ENCODE measurements at places on chromosomes 3 and 15.

- DNase-seq: no peak
Observed at GRCh38 chr3:24303057-24303754, 191.4 kb downstream of the THRB start.

GRCh38 chr3:64031540-64032508, 8.5 kb upstream of the PSMD6 start:
- no peak for DNase-seq

- no peak for DNase-seq
Observed at GRCh38 chr3:55009372-55009771, 81.5 kb upstream of the LRTM1 start.

DNA sequence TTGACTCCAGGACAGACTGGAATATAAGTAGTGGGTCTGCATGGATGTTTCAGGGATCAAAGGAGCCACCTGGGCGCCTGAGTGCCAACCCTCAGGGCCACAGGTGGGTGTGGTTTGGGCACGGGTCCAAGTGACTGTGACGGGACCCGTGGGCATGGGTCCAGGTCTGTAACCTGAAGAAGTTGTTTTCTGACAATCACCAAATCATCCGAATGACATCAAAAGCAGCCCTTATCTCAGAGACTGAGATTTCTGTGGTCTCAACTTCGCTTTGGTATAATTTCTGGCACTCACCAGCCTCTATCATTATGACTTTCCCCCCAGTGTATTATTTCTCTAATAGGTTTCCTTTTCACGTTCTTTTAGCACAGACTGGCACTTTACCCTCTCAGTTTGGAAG, 24.4 kb downstream of the RLBP1 start:
- no peak for DNase-seq

GRCh38 chr15:57881361-57881760, 174.8 kb downstream of the POLR2M start:
- no peak for DNase-seq

DNA sequence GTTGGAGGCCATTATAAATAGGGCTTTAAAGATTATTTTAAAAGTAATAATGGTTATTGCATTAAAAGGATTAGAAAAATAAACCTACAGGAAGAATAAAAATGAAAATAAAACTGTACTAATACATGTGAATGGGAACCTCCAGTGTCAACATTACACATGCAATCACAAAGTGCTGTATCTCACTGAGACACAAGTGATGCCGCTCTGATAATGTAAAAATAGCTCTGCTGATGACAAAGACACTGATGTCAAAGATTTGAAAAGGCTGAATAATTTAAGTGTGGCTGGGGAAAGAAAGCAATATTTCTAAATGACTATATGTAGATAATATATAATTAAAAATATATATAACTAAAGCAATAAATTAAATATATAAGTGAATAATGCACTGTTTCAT, 129.1 kb upstream of the RAP2B start:
- DNase-seq: no peak

GRCh38 chr3:60622349-60622748, 628.9 kb downstream of the FHIT start:
- no peak for DNase-seq

- no peak for DNase-seq
Observed at GRCh38 chr3:79724206-79724605, 43.6 kb downstream of the ROBO1 start.

DNA sequence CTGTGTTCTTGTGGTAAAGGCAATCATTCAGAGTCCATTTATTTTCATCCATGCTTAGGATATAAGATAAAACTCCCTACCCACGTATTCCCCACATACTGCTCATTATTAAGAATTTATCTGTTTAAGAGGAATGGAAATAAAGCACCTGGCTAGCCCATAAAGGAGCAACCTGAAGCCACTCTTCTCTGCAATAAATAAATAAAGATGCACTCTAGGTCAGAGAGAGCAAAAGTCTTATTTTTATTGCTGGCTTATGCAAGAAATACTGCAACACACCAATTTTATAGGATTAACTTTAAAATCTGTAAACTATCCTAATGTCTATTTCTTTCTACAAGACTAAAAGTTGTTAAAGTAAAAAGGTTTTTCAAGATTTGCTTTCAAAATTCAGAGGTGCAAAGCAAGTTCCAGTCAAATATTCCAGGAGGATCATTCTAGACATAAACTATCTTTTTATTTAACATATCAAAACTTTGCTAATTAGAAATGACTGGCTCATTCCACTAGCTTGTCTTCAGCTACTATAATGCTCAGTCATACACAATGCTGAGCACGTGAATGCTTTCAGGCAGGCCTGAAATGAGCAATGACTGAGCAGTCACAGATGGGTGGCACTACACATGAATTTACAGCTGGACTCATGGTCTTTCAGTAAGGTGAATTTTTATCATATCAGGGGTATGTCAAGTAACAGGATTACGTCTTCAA, 7.1 kb downstream of the TJP1 start:
- DNase-seq: no peak

DNA sequence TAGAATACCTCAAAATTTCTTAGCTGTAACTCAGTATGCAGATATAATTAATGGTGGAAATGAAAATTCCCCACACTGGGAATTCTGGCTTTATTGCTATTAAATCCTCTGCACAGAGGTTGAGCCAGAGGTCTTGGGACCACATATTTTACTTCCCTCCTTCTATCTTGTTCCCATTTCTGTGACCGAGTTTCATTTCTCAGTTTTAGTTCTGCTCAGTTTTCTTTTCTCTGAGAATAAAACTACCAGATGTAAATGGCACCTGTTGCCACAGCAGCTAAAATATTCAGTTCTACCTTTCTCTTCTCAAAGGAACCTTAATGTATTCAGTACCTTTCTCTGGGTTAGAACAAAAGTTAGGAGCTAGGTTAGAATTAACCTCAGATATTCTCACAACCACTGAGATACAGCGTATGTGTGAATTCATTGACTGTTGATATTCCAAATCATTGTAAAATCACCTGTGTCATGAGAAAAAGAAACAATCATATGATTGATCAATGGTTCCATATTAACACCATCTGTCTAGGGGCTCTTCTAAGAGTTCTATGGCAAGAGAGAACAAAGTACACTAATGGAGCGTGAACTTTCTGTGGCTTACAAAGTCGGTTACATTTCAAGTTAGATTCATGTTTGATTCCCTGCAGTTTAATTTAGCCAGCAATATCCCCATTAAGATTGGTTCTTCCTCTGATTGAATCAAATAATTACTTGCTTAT, 374.1 kb downstream of the EFHB start:
- DNase-seq: no peak

GRCh38 chr15:43211224-43211735, 9.5 kb downstream of the EPB42 start:
- no peak for DNase-seq

GRCh38 chr3:188465311-188465710, 311.4 kb downstream of the LPP start:
- DNase-seq: no peak

DNA sequence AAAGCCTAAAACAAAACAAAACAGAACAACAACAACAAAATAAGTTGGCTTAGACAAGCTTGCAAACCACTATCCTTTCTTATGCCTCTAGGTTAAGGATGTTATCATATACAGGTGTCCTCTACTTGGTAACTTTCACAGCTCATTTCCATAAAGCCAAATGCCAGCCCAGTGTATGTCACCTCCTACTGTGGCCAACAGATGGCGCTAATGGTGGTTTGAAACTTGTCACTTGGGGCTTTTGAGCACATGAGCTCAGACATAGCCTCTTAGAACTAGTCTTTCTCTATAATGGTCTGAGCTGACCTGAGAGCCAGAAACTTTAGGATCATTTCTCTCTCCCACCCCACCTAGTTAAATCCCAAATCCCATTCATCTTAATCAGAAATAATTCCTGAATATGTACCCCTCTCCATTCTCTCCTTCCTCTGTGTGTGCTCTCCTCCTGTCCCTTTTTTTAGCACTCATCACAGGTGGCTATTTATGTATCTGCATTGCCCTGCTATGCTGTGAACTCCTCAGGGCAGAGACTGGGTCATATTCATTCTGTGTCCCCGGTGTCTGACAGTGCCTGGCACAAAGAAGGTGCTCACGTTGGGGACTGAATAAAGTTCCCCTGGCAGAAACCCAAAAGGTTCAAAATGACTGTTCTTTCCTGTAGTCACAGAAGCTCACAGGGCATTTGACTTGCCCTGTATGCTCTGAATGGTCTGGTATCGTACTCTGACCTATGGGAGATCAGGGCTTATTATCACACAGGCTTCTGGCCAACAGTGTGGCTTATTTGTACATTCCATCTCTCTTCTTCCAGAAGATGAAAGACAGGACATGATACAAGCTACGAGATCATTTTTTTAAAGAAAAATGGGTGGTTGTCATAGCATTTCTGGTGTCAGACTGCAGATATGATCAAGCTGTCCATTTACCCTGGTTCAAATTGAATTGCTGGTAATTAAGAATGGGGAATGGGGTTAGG, 319.3 kb upstream of the AZI2 start:
- peak; percentile 15 for DNase-seq

DNA sequence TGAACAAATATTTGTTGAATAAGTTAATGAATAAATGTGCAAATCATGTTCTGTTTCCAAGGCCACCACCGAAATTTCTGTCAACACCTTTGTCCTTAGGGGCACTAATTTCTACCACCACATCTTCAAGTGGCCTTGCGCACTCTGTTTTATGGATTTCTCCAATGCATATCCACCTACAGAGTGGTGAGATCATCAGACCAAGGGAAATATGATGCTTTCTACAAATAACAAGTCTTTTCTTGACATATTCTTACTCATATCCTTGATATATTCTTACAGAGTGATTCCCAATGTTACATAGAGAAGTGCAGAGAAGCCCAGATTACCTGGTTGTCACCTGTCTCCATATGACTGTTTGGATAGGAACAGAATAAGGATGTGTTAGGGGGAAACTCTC, 36.1 kb upstream of the TMCO5A start:
- no peak for DNase-seq

- DNase-seq: no peak
Observed at GRCh38 chr3:101340591-101340990, 20.2 kb upstream of the IMPG2 start.

DNA sequence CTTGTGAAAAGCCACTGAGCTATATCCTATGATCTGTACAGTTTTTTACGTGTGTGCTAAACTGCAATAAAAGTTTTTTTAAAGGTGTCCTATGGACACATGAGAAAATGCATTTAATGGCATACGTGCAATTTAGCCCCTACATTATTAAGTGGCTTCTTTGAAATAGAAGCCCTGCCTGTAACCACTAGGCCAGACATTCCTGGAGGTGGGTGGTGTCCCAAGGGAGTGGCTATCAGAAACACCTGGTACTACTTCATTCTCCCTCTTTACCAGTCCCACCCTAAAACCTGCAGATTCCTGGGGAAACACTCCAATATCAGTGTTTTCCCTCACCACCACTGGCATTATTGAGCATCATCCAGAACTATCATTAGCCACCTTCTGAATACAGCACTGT, 100.0 kb downstream of the OXNAD1 start:
- DNase-seq: no peak

DNA sequence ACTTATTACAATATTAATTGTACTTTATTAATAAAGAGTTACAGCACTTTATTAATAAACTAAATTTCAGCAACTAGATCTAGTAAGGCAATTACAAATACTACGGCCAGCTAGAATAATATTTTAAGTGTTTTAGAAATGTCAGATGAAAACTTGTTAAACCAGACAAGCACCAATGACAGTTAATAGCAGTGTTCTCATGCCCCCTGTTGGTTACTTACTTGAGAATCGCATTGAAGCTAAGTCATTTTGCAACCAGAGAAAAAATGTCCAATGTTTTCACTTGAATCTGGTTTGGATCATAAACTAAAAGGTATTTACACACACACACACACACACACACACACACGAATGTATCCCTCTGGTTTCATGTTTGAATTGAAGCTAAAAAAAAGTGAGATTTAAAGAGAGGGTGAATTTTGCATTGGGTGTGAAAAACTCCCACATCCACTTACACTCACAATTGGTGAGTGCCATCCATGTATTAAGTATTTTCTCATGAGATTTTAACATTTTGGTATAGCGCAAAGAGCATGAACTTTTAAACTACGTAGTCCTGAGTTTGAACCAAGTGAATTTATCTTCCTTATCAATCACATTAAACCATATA, 347.7 kb downstream of the ZBBX start:
- DNase-seq: no peak

DNA sequence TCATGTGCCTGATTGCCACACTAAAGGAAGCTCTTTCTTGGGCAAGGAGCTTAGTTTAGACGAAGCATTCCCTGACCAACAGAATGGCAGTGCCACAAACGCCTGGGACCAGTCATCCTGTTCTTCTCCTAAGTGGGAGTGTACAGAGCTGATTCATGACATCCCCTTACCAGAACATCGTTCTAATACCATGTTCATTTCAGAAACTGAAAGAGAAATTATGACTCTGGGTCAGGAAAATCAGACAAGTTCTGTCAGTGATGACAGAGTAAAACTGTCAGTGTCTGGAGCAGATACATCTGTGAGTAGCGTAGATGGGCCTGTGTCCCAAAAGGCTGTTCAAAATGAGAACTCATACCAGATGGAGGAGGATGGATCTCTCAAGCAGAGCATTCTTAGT, 18.4 kb downstream of the SENP5 start:
- DNase-seq: no peak

GRCh38 chr3:156491192-156491591, 63.7 kb downstream of the SSR3 start:
- DNase-seq: no peak

- DNase-seq: no peak
Observed at GRCh38 chr3:157590273-157590672, 87.1 kb upstream of the VEPH1 start.

GRCh38 chr3:157499342-157499963, 3.8 kb downstream of the VEPH1 start:
- DNase-seq: no peak

All from T-helper 9 cell (primary cell).